ENCODE measurements at places on chromosomes 16 and 17. TPM values are rescaled to one million over a fixed set of nuclear protein-coding genes. Genes with fewer than 3 reads are reported as not detected.

- H3K27ac ChIP-seq, result peak overlapping the region; percentile 68
- H3K4me1 ChIP-seq, result peaks cover 7% of the 10 kb centered on the region
- H3K4me3 ChIP-seq, result peak overlapping the region; percentile 58
- H3K27me3 ChIP-seq, result no peaks in the 10 kb centered on the region
- H3K36me3 ChIP-seq, result peaks cover 18% of the 10 kb centered on the region
- peak; percentile 44 for DNase-seq
Observed at GRCh38 chr17:81958633-81959342, 2.2 kb downstream of the NOTUM start.

DNA sequence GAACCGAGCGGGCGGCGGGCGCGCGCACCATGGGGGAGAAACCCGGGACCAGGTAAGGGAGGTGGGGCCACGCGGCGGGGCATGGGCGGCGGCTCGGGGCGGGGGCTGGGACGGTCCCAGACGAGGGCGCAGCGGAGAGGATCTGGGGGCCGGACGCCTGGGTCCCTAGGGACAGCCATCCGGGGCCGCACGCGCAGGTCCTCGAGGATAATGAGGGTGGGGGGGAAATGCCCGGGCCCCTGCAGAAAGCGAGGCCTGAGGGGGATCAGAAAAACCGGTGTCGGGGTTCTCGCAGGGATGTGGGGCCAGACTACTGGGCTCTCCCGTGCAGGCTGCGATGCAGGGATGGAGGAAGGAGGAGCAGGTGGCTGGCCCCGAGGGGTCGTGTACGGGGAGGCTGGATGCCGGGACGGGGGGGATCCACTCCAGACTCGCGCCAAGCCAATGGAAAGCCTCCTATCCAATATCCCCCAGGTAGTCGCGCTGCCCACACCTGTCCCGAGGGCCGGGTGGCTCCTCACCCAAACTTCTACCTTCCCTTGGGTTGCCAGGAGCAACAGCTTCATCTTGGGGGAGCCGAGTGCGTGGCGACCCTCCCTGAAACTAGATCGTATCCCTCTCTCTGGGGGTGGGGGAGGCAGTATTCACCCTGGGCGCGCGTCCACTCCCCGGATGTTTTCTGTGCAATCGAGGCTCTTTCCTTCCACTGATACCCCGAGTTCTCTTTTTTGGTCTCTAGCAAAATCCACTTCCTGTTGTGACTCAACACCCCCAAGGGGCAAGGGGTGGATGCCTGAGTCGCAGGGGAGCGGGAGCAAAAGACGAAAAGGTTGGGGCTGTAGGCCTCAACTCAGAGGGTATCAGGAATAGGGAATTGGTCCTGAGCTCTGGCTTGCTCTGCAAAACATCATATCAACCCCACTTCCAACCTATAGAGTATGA lies 532 bp downstream of the ARRB2 start:
- peak overlapping the region; percentile 50 for H3K27ac ChIP-seq
- no peak for DNase-seq

CCDC200 gene
- not detected for total RNA-seq

SCN4A gene
- 1.4 TPM for total RNA-seq

GRAP gene
- total RNA-seq, result 0.27 TPM

DNA sequence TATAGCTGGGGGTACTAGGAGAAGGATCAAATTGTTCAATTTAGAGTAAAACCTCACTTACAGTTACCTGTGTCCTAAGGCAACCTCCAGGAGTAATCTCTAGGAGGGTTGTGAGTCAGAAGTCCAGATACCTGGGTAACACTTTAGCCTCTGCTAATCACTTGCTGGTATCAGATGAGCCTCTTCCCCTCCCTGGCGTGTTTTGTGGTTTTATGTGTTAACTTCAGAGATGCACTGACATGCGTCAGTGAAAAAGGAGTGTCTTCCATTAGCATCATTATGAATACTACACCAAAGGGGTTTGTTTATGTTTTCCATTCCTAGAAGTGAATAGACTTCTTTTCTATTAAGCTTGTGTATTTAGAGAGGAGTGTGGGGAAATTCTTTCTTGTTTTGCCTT lies 208.2 kb downstream of the FTO start:
- no peaks in the 10 kb centered on the region for H3K4me1 ChIP-seq
- H3K27me3 ChIP-seq, result no peaks in the 10 kb centered on the region
- H3K36me3 ChIP-seq, result no peaks in the 10 kb centered on the region
- H3K4me3 ChIP-seq, result no peak overlapping the region
- no peak for DNase-seq

DNA sequence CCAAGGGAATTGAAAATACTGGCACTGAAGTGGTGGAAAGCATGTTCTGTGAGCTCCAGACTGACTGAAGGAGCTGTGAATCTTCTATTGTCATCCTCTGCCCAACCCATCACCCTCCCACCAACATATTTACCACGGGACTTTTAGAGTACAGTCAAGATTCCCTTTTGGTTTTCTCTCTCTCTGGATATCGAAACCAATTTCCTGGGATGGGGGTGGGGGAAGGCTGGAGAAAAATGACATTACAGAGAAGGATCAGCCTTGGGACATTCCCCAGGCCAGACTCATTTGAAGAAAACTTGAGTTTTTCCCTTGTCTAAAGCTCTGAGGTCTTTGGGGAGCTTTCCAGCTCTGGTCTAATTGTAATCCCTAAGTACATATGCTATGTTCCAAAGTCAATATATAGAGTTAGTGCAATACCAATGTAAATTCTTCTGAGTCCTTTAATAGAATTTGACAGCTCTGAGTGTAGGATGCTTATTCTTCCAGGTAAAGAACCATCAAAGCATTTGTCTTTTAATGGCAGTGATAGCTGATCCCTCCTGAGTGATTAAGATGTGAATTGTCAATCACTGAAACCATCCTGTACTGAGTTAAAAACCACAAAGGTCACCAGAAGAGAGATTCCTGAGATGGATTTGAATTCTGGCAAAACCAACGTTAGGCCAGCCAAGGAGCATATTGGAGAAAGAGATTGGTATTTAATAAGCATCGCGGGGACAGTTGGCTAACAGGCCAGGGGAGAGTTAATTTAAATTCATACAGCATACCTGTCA lies 48.8 kb upstream of the CCL1 start:
- no peak for DNase-seq
- no peak overlapping the region for H3K4me3 ChIP-seq
- no peaks in the 10 kb centered on the region for H3K27me3 ChIP-seq
- no peaks in the 10 kb centered on the region for H3K36me3 ChIP-seq

DNA sequence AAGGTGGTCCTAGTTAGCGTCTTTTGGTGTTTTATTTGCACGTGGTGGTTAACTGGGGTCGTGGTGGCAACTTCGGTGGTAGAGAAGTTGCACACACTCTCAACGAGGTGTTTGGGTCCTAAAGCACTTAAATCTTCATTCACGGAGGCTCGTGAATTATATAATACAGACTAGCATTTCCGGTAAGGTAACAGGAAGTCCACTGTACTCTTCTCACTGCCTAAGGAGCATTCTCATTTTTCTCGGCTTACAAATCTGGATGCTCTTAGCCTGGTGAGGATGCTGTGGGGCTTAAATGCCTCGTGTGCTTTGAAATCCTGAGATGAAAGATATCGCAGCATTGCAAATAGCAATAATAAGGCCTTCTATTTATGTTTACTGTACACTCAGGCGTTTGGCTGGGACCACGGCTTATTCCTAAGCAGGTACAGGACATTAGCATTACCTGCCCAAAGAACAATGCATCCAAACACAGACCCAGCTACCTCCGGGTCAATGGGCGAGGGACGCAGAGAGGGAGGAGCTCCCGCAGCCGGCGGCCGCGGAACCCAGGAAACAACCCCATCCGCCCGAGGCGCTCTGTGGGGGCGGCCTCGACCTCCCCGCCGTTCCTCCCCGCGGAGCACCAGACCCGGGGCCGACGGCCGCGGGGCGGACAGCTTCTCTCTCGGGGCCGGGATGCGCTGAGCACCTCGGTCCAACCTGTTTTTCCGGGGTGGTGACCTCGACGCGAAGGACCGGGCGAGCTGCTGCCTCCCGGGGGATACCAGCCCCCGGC lies 856 bp downstream of the DNAJA2 start:
- peaks cover 13% of the 10 kb centered on the region for H3K4me1 ChIP-seq
- no peaks in the 10 kb centered on the region for H3K27me3 ChIP-seq
- H3K4me3 ChIP-seq, result peak overlapping the region; percentile 95
- H3K27ac ChIP-seq, result peak overlapping the region; percentile 83

HSD11B2 gene
- 2.0 TPM for total RNA-seq

DNA sequence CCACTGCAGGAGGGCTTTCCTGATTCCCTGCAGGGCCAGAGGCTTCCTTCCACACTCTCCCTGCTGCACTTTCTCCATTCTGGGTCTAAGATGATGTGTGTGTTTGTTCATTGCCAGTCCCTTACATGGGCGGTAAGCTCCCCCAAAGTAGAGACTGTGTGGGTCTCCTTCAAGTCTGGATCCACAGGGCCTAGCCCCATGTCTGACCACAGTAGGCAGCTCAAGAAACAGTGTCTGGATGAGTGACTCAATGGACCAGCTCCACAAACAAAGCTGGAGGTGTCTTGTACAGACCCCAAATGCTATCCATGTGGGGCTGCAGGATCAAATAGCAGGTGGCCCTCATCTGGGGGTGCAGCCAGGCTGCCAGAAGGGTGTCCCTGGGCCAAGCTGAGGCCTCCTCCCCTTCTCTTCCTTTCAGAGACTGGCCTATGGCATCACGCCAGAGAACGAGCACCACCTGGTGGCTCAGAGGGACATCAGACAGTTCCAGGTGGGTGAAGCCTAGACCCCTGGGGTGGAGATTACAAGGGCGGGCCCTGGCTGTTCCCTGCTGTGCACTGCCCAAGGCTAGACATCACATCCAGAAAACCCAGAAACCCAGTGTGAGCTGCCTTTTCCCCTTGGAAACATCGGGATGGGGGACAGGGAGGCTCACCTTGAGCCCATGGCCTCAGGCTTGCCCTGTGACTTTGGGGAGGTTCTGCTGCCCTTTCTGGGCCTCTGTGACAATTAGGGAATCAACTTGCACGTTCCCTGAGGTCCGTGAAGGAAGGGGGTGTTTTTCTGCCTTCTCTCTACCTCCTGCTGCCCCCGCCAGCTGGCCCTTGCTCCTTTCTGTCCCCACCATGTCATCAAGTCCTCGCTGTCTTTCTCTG lies 45.9 kb downstream of the SLC6A2 start:
- H3K27ac ChIP-seq, result no peak overlapping the region
- H3K4me1 ChIP-seq, result no peaks in the 10 kb centered on the region
- H3K4me3 ChIP-seq, result no peak overlapping the region
- DNase-seq, result peak; percentile 74
- H3K27me3 ChIP-seq, result peaks cover 4% of the 10 kb centered on the region

GRCh38 chr16:3578121-3578520 lies 918 bp upstream of the NLRC3 start:
- peaks cover 5% of the 10 kb centered on the region for H3K36me3 ChIP-seq
- H3K27me3 ChIP-seq, result no peaks in the 10 kb centered on the region
- no peak overlapping the region for H3K27ac ChIP-seq
- no peaks in the 10 kb centered on the region for H3K4me1 ChIP-seq
- H3K4me3 ChIP-seq, result no peak overlapping the region
- DNase-seq, result no peak

- H3K36me3 ChIP-seq, result peaks cover 40% of the 10 kb centered on the region
- DNase-seq, result peak; percentile 87
- peaks cover 14% of the 10 kb centered on the region for H3K4me1 ChIP-seq
- peak overlapping the region; percentile 73 for H3K4me3 ChIP-seq
- no peaks in the 10 kb centered on the region for H3K27me3 ChIP-seq
Observed at GRCh38 chr16:30786115-30786935, 680 bp downstream of the ZNF629 start.

DNA sequence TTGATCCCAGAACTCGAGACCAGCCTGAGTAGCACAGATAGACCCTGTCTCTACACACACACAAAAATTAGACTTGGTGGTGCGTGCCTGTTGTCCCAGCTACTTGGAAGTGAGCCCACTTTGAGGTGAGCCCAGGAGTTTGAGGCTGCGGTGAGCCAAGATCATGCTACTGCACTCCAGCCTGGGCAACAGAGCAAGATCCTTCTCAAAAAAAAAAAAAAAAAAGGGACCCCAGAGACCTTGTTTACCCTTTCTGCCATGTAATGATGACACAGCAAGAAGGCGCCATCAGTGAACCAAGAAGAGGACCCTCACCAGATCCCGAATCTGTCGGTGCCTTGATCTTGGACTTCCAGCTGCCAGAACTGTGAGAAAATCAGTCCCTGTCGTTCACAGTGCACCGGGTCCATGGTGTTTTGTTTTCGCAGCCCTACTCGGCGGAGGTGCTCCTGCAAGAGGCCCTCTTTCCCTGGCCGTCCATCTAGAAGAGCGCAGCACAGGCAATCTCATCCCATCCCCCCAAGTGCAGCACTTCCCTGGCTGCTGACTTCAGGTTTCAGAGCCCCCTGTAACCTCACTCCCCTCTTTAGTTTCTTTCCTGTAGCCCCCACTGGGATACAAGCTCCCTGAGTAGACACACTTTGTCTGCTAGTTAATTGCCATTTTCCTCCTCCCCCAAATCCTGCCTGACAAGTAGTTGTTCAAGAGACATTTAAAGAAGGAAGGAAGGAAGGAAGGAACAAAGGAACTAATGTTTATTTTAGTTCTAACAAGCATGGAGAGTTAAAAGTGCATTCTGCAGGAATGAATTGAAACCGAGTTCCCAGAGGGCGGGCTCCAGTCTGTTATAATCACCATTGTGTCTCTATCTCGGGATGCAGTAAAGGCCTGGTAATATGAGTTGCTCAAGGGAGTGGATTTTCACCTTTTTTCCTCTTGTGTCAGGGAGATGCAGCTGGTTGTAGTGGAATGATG lies 115.3 kb downstream of the SNX29 start:
- no peak overlapping the region for H3K27ac ChIP-seq
- H3K4me1 ChIP-seq, result peaks cover 20% of the 10 kb centered on the region
- H3K27me3 ChIP-seq, result no peaks in the 10 kb centered on the region
- DNase-seq, result no peak
- H3K36me3 ChIP-seq, result no peaks in the 10 kb centered on the region
- H3K4me3 ChIP-seq, result no peak overlapping the region

GRCh38 chr17:33493566-33493965 lies 200.5 kb upstream of the ASIC2 start:
- H3K4me1 ChIP-seq, result no peaks in the 10 kb centered on the region
- no peak overlapping the region for H3K27ac ChIP-seq
- H3K4me3 ChIP-seq, result no peak overlapping the region

- peaks cover 8% of the 10 kb centered on the region for H3K4me1 ChIP-seq
- no peak for DNase-seq
- no peak overlapping the region for H3K27ac ChIP-seq
- peaks cover 2% of the 10 kb centered on the region for H3K36me3 ChIP-seq
Observed at GRCh38 chr16:88064011-88064888, 113.0 kb downstream of the BANP start.

LIG3 gene
- total RNA-seq, result 55.6 TPM

MEOX1 gene
- not detected for total RNA-seq

- peaks cover 82% of the 10 kb centered on the region for H3K36me3 ChIP-seq
- H3K4me3 ChIP-seq, result no peak overlapping the region
- no peaks in the 10 kb centered on the region for H3K27me3 ChIP-seq
Observed at GRCh38 chr17:45286286-45286685, 24.4 kb upstream of the SPATA32 start.

GRCh38 chr16:178668-179015 lies 1.6 kb upstream of the HBQ1 start:
- no peak for DNase-seq
- peaks cover 24% of the 10 kb centered on the region for H3K36me3 ChIP-seq
- H3K27ac ChIP-seq, result peak overlapping the region; percentile 57
- peaks cover 59% of the 10 kb centered on the region for H3K4me1 ChIP-seq

GRCh38 chr16:24070851-24071250 lies 185.3 kb upstream of the CACNG3 start:
- H3K4me3 ChIP-seq, result no peak overlapping the region
- H3K27me3 ChIP-seq, result no peaks in the 10 kb centered on the region
- no peak overlapping the region for H3K27ac ChIP-seq
- H3K4me1 ChIP-seq, result peaks cover 19% of the 10 kb centered on the region
- peak; percentile 79 for DNase-seq
